Activated T-cell treated with anti-CD3 and anti-CD28 coated beads, Interleukin-2, amount 50 U/mL, for 72 hours (primary cell): ENCODE measurements at places on chromosomes 6 and 20. TPM values are rescaled to one million over a fixed set of nuclear protein-coding genes. Genes with fewer than 3 reads are reported as not detected.

GRCh38 chr6:24513602-24514001 is 18.8 kb downstream of the ALDH5A1 start:
- H3K27ac ChIP-seq, result no peak overlapping the region
- H3K4me3 ChIP-seq, result no peak overlapping the region
- no peak for DNase-seq
- peaks cover 7% of the 10 kb centered on the region for H3K36me3 ChIP-seq
- H3K4me1 ChIP-seq, result no peaks in the 10 kb centered on the region
- H3K27me3 ChIP-seq, result no peaks in the 10 kb centered on the region

DNA sequence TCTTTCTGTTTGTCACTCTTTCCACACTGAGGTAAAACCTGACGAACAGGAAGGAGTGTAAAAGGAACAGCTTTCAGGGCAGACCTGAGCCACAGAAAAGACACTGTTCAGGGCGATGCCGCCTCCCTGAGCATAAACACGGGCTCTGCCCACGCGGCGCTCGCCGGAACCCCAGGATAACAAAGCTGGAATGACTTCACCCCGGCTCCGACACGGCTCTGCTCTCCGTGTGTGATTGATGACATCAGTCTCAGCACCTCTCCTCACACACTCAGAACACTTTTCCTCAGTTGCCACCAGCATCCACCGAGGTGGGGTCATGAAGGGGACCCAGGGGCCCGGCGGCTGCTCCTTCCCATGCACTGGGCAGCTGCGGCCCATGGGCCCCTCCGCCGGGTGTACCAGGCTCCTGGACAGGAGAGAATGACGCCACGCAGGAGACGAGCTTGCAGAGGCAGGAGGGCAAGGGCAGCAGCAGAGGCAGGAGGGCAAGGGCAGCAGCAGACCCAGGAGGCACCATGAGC is 43.6 kb downstream of the DLL1 start:
- H3K4me3 ChIP-seq, result peak overlapping the region; percentile 51
- no peaks in the 10 kb centered on the region for H3K36me3 ChIP-seq
- H3K27ac ChIP-seq, result no peak overlapping the region
- no peak for DNase-seq
- H3K4me1 ChIP-seq, result no peaks in the 10 kb centered on the region

DNA sequence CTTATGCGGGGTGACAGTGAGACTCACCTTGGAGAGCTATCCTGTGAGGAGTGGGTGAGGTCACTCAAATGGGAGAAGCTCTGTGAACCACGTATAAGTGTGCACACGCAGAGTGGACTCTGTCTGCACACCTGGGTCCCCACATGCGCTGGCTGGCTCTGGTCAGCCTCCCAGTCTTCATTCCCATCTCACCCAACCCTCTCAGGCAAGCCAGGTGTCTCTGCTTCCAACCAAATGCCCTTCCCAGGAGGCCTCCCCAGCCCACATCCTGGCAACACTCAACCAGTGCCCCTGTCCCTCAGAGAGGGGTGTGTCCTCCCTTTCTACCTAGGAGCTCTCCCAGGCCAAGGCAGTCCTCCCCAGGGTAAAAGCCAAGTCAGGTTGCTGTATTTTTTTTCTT is 8.0 kb upstream of the PI16 start:
- peaks cover 6% of the 10 kb centered on the region for H3K27me3 ChIP-seq
- peaks cover 48% of the 10 kb centered on the region for H3K4me1 ChIP-seq
- H3K27ac ChIP-seq, result no peak overlapping the region
- no peak overlapping the region for H3K4me3 ChIP-seq
- no peaks in the 10 kb centered on the region for H3K36me3 ChIP-seq

GRCh38 chr6:139079018-139079417 is 50.5 kb downstream of the ABRACL start:
- no peaks in the 10 kb centered on the region for H3K27me3 ChIP-seq
- no peaks in the 10 kb centered on the region for H3K4me1 ChIP-seq
- H3K4me3 ChIP-seq, result no peak overlapping the region
- H3K27ac ChIP-seq, result no peak overlapping the region
- H3K36me3 ChIP-seq, result no peaks in the 10 kb centered on the region

DNA sequence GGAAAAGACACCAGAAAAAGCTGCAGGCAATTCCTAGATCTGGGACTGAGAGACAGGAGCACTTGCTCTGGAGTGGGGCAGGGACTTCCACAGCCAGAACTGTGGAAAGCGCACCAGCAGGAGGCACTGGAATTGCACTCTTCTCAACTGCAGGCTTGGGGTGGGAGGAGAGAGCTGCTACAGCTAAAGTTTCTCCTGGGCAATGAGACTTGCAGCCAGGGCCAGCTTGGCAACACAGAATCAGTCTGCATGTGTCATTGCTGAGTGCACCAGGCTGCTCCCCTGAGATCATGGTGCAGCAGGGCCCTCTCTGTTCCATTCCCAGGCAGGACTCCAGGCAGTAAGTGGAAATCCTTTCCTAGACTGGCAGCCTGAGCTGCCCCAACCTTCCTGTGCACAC is 145.8 kb downstream of the INSM1 start:
- H3K36me3 ChIP-seq, result peaks cover 12% of the 10 kb centered on the region
- H3K4me3 ChIP-seq, result no peak overlapping the region
- no peaks in the 10 kb centered on the region for H3K4me1 ChIP-seq
- H3K27me3 ChIP-seq, result no peaks in the 10 kb centered on the region
- no peak overlapping the region for H3K27ac ChIP-seq
- no peak for DNase-seq

- H3K27ac ChIP-seq, result no peak overlapping the region
- H3K27me3 ChIP-seq, result no peaks in the 10 kb centered on the region
- no peaks in the 10 kb centered on the region for H3K4me1 ChIP-seq
Observed at GRCh38 chr6:116992546-116992945, 115.5 kb downstream of the RFX6 start.

DNA sequence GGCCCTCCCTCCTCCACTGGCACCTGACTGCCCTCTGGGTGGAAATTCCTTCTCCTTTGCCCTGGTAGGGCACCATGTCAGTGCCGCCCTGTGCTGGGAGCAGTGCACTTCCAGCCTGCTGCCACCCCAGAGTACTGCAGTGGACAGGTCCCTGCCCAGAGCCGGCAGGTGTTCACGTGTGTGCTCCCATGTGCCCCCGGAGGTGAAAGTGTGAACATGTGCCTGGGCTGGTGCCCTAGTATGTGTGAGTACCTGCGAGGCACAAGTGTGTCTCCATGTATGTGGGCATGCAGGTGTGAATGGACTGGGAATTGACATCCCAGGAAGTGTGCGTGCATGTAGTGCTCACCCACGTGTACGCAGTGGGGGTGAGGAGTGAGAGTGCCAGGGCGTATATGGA is 29.4 kb downstream of the SDCBP2 start:
- H3K36me3 ChIP-seq, result no peaks in the 10 kb centered on the region
- no peaks in the 10 kb centered on the region for H3K27me3 ChIP-seq
- DNase-seq, result peak; percentile 35
- peaks cover 25% of the 10 kb centered on the region for H3K4me1 ChIP-seq
- H3K4me3 ChIP-seq, result no peak overlapping the region
- H3K27ac ChIP-seq, result no peak overlapping the region

The ABHD12 gene
- 26.5 TPM for total RNA-seq

DNA sequence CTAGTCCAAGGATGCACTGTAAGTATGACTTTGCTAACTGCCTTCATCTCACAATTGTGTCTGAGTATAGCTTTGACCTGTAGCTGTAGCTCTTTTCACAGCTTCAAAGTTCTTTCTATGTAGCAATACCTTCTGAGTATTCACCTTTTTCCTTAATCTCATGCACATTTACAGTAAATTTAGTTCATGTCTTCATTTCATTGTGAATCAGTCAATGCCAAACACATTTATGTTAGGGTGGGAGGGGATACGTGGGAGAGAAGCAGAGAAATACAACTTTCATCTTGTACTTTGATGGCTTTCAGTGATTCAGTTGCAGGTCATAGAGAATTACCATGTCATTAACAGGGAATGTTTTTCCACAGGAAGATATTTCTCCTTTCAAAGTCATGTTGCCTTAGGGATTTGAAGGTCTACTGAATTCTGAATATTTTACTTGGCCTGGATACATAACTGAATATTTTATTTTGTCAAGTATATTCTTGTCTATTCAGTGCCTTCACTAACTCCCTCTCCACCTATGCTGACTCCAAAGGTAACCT is 119.2 kb downstream of the TINAG start:
- H3K27me3 ChIP-seq, result no peaks in the 10 kb centered on the region
- DNase-seq, result no peak
- no peaks in the 10 kb centered on the region for H3K4me1 ChIP-seq
- no peak overlapping the region for H3K27ac ChIP-seq
- no peaks in the 10 kb centered on the region for H3K36me3 ChIP-seq

DNA sequence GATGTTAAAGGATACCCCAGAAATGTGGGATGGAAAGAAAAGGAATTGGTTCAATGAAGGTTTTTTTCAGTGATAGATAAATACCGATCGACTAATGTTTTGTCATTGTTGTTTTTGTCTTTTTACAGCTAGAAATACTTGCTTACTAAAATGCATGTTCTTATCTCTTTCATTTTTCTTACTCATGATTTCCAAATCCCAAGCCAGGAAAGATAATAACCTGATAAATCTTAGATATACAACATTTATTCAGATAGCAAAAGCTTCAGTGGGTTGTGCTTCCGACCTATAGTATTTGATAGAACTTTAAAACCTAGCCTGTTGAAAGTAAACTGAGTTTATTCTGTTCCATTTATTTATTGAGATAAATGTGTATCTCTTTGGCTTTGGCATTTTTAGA is 187.5 kb downstream of the EDN1 start:
- no peak overlapping the region for H3K4me3 ChIP-seq
- no peaks in the 10 kb centered on the region for H3K36me3 ChIP-seq
- no peak for DNase-seq
- H3K27ac ChIP-seq, result no peak overlapping the region
- H3K4me1 ChIP-seq, result peaks cover 9% of the 10 kb centered on the region

DNA sequence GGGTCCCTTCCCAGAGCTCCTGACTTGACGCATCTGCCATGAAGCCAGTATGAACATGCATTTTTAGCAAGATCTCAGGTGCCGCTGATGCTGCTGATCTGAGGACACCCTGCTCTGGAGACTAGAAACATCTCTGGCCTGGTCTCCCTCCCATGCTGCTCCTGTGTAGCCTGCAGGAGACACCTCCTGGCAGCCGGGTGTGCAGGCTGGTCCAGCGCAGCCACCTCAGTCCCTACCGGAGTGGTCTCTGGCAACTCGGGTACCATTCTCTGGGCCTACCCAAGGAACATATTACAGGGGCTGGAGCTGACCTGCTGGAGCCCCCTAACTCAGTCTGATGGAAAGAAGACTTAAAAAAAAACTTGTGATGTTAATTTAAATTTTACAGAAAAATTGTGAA is 20.1 kb downstream of the PHACTR3 start:
- H3K36me3 ChIP-seq, result no peaks in the 10 kb centered on the region
- H3K4me3 ChIP-seq, result no peak overlapping the region
- H3K27ac ChIP-seq, result no peak overlapping the region
- no peak for DNase-seq
- no peaks in the 10 kb centered on the region for H3K4me1 ChIP-seq
- peaks cover 11% of the 10 kb centered on the region for H3K27me3 ChIP-seq

The ASCC3 gene
- total RNA-seq, result 66.3 TPM

- no peaks in the 10 kb centered on the region for H3K36me3 ChIP-seq
- H3K4me1 ChIP-seq, result no peaks in the 10 kb centered on the region
- no peak for DNase-seq
- H3K4me3 ChIP-seq, result no peak overlapping the region
Observed at GRCh38 chr6:129183681-129184301, 300.9 kb downstream of the LAMA2 start.

- H3K27me3 ChIP-seq, result no peaks in the 10 kb centered on the region
- H3K27ac ChIP-seq, result no peak overlapping the region
- H3K36me3 ChIP-seq, result peaks cover under 1% of the 10 kb centered on the region
- DNase-seq, result no peak
Observed at GRCh38 chr6:89133981-89134380, 11.9 kb upstream of the PM20D2 start.

- H3K4me1 ChIP-seq, result no peaks in the 10 kb centered on the region
- H3K27me3 ChIP-seq, result peaks cover 10% of the 10 kb centered on the region
- DNase-seq, result no peak
- peaks cover 4% of the 10 kb centered on the region for H3K36me3 ChIP-seq
- H3K27ac ChIP-seq, result no peak overlapping the region
Observed at GRCh38 chr20:46959081-46959692, 64.5 kb downstream of the EYA2 start.

DNA sequence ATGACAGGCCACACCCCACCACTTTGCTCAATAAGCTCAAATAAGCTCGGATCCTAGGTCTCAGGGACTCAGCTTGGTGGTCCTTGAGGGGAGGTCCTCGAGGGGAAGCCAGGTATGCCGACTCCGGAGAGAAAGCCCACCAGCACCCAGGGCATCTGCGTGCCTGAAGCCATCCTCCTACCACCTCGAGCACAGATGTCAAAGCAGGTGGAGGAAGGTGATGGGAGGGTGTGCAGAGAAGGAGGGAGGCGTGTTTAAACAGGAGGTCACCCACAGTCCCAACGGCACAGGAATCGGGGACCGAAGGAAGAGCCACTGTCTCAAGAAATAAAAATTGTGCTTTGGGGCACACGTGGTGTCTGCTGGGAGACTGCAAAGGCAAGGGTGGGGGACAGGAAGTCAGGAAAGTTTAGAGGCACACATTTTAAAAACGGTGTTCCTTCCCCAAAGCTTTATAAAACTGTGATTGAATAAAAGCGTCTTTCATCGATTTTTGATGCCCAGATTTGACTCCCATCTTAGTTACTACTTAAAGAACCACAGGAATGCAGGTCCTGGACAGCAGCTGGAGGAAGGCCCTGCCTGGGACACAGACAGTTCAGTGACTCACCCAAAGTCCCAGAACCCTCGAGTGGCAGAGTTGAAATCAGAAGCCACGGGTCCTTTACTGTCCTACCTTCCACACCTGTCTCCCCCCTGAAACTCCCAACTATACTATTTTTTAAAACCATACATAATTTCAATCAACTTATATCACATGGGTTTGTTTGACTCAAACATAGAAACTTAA is 221.0 kb upstream of the PDE10A start:
- H3K27ac ChIP-seq, result no peak overlapping the region
- H3K4me3 ChIP-seq, result no peak overlapping the region
- DNase-seq, result no peak
- H3K4me1 ChIP-seq, result peaks cover 10% of the 10 kb centered on the region
- peaks cover 6% of the 10 kb centered on the region for H3K27me3 ChIP-seq
- H3K36me3 ChIP-seq, result peaks cover 1% of the 10 kb centered on the region

- H3K27ac ChIP-seq, result no peak overlapping the region
- peaks cover 16% of the 10 kb centered on the region for H3K4me1 ChIP-seq
- H3K4me3 ChIP-seq, result no peak overlapping the region
- H3K27me3 ChIP-seq, result no peaks in the 10 kb centered on the region
- no peaks in the 10 kb centered on the region for H3K36me3 ChIP-seq
Observed at GRCh38 chr6:3325210-3325609, 66.5 kb downstream of the PSMG4 start.

The RIMS1 gene
- not detected for total RNA-seq

GRCh38 chr6:35919085-35919826 is 1.6 kb downstream of the SRPK1 start:
- peak overlapping the region; percentile 97 for H3K4me3 ChIP-seq
- DNase-seq, result no peak
- peak overlapping the region; percentile 99 for H3K27ac ChIP-seq
- H3K27me3 ChIP-seq, result no peaks in the 10 kb centered on the region
- H3K4me1 ChIP-seq, result peaks cover 38% of the 10 kb centered on the region

GRCh38 chr6:43676962-43677606 is 10.5 kb downstream of the MRPS18A start:
- peaks cover under 1% of the 10 kb centered on the region for H3K4me1 ChIP-seq
- DNase-seq, result no peak
- peaks cover 2% of the 10 kb centered on the region for H3K36me3 ChIP-seq
